Esophagus muscularis mucosa (tissue), 4 donors: ENCODE measurements at places on chromosomes 11 and 22. TPM values are rescaled to one million over a fixed set of nuclear protein-coding genes. Genes with fewer than 3 reads are reported as not detected.
A peak's percentile ranks its signal among the peaks of the same experiment; 100 is the strongest.

GRCh38 chr11:10602366-10602765, 33.9 kb upstream of the LYVE1 start:
- peak; percentile 77 for DNase-seq

Gene JOSD1
- 52.7 TPM for total RNA-seq

GRCh38 chr22:23233752-23234408, 53.6 kb downstream of the BCR start:
- no peak for DNase-seq

DNA sequence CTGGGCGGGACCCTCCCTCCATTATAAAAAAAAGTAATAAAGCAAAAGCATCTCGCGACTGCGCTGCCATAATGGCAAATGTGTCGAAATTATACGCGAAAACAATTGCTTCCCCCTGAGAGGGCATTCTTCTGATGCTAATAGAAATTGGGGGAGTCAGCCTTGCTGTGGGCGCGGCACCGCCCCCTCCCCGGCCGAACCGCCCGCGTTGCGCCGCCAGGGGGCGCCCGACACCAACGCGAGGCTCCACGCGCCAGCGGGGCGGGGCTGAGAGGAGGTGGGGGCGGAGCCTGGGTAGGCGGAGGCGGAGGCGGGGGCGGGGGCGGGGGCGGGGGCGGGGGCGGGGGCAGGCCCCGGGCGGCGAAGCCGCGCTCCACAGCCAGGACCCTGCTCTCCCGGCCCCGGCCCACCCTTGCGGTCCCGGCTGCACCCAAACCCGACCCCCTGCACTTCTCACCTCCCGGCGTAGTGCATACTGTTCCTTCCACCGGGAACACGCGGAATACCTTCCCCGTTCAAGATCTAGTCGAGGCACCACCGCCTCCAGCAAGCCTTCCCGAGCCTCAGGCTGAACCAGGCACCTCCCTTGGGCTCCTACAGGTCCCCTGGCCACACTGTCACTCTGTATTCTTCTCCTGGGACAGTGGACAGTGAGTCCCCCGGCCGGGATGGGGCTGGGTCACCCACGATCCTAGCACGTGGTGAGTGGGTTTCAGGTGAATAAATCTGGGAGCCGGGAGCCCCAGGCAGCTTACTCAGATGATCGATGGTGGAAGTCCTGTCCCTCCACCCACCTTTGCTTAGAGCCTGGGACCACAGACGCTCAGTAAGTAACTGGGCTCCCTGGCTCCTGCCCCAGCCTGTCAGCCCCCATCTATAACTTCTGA, 15.5 kb upstream of the UPK3A start:
- no peak for DNase-seq

Gene ESAM
- 48.9 TPM for total RNA-seq

- no peak for DNase-seq
Measured at GRCh38 chr11:75667255-75667830, 1.5 kb downstream of the MAP6 start.

GRCh38 chr22:20299746-20300136, 20.1 kb downstream of the DGCR6L start:
- DNase-seq, result no peak

DNA sequence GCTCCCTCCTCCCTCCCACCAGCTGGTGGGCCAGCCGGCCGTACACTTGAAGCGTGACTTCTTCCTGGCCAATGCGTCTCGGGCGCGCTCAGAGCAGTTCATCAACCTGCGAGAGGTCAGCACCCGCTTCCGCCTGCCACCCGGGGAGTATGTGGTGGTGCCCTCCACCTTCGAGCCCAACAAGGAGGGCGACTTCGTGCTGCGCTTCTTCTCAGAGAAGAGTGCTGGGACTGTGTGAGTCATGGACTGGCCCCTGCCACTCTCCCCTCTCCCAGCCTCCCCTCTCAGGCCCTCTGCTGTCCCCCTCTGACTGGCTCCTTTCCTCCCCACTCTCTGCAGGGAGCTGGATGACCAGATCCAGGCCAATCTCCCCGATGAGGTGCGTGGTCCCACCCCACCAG, 24.7 kb downstream of the CAPN1 start:
- DNase-seq, result no peak

GRCh38 chr11:62535802-62536201, 10.8 kb downstream of the AHNAK start:
- DNase-seq, result no peak

Gene SCGB2A2
- total RNA-seq, result not detected

Gene SLC35F2
- 2.1 TPM for total RNA-seq

GRCh38 chr22:46673662-46674236, 53.6 kb downstream of the GRAMD4 start:
- no peak for DNase-seq

DNA sequence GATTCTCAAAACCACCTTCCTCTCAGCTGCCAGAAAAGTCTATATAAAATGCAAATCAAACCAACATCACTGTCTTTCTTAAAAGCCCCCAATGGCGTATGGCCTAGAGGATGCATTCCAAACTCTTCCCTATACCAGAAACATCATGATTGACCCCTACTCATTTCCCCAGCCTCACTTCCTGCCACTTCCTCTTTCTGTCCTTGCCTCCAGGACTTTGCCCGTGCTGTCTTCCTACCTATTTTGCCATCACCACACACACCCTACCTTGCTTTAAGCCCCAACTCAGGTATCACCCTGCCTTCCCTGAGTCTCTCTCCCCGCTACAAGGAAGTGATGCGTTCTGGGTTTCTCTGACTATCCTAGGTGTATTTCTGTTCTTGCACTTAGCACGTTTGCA, 8.1 kb downstream of the POU2AF2 start:
- DNase-seq, result no peak

Gene PNPLA5
- not detected for total RNA-seq

GRCh38 chr22:16601437-16602223, 9.0 kb upstream of the CCT8L2 start:
- no peak for DNase-seq

DNA sequence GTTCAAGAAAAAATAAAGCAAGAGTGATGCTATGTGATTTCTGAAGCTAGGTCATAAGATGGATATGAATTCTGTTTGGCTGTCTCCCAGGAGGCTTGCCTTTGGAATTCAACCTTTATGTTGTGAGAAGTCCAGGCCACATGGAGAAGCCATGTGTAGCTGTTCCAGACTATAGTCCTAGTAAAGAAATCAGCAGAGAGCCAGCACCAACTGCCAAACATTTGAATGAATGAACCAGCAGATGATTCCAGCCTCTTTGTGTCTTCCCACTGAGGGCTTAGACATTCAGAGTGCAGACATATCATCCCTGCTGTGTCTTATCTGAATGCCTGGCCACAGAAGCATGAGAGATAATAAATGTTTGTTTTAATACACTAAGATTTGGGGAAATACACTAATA, 1150.6 kb downstream of the DLG2 start:
- DNase-seq, result no peak

GRCh38 chr11:46574656-46575055, 19.2 kb downstream of the AMBRA1 start:
- no peak for DNase-seq

Gene LRRN4CL
- total RNA-seq, result 48.2 TPM

DNA sequence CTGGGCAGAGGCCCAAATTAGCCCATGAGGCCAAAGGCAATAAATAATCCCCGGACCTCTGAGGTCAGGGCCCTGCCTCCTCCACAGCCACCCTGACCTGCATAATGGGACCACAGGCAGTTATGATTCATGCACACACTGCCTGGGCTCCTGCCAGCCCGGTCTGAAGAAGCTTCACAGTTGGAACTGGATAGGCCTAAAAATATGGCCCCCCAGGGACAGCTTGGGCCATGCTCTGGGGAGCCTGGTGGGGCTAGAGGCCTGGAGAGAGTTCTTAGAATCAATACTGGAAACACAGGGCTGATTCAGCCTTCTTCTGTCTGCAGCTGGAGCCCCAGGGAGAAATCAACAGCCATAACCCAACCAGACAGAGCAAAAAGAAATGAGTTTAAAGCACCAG, 112.8 kb upstream of the CADM1 start:
- DNase-seq, result no peak

DNA sequence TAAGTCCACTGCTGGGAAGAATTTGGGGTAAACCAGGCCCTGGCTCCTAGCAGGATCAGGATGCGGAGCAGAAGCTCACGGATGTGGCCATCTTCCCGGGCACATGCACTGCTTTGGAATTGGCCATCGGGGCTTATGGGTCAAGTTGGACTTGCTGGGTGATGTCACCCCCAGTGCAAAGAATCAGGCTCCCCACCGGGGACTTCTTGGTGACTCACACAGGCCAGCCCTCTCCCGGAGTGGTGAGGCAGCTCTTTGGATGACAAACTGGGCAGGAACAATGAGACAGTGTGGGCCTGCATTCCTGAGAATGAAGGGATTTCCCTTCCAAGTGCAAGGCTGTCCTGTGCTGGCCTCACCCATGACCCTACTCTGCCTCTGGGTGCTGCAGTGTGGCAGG, 128.8 kb upstream of the ANO1 start:
- DNase-seq, result no peak

- DNase-seq, result no peak
Measured at GRCh38 chr11:57512646-57513451, 2.7 kb downstream of the SLC43A1 start.

GRCh38 chr22:48748113-48748859, 1079.4 kb downstream of the BRD1 start:
- peak; percentile 60 for DNase-seq

DNA sequence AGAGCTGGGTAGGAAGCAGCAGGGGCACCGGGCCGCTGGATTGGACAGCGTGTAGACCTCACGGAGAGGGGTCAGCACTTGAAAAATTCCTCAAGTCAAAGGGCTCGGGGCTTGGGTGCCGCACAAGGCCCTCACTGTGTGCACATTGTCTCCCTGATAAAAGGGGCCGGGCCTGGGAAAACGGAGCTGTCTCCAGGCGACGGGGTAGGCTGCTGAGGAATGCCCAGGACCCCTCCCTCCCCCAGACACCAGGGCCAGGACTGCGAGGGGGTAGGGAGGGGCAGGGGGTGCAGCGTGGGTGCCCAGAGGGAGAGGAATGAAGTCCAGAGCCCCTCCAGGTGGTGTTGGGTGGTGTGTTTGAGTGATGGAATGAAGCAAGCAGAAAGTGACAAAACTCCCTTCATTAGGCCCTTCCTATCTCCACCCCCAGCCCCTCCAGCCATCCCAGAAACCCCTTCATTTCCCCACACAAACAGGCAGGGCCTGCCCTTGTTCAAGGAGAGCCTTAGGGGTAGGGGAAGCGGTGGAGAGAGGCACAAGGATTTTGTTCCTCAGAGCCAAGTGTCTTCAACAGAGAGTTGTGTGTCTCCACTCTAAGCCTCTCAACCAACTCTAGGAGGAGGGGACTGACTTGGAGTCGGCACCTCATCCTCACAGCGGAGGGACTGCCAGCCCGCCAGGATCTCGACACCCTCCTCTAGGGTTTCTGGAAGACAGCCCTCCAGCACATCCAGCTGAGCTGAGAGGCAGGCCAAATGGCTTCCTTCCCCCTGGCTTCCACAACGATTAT, 63.9 kb downstream of the SYN3 start:
- DNase-seq, result no peak

DNA sequence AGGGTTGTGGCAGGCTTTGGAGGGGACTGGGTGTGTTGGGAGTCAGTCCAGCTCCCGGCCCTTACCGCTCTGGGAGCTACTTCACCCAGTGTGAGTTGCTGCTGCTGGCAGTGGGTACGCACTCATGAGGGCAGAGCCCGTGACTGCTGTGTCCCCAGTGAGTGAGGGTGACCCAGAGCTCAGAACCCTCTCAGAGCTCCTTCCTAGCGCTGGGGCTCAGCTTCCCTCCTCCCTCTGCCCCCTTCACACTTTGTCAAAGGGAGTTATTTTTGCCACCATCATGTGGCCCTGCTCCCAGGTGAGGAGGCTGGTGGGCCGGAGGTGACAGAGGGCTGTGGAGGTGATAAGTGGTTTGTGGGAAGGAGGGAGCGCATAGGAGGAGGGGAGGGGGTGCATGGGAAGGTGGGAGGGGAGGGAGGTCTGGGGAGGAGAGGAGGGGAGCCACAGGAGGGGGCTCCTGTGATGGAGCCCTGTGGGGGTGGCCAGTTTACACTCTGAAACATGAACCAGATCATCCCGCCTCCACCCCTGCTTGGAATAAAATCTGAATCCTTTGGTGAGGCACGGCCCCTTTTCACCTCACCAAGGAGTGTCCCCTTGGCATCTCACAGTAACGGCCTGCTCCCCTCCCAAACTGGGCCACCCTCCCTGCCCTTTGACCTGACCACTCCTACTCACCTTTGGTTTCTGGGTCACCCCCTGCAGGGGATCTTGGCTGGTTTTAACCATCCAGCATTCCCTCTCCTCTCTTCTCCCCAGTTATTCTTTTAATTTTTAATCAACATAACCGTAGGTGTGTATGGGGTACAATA, 9.9 kb downstream of the NDUFV1 start:
- no peak for DNase-seq

DNA sequence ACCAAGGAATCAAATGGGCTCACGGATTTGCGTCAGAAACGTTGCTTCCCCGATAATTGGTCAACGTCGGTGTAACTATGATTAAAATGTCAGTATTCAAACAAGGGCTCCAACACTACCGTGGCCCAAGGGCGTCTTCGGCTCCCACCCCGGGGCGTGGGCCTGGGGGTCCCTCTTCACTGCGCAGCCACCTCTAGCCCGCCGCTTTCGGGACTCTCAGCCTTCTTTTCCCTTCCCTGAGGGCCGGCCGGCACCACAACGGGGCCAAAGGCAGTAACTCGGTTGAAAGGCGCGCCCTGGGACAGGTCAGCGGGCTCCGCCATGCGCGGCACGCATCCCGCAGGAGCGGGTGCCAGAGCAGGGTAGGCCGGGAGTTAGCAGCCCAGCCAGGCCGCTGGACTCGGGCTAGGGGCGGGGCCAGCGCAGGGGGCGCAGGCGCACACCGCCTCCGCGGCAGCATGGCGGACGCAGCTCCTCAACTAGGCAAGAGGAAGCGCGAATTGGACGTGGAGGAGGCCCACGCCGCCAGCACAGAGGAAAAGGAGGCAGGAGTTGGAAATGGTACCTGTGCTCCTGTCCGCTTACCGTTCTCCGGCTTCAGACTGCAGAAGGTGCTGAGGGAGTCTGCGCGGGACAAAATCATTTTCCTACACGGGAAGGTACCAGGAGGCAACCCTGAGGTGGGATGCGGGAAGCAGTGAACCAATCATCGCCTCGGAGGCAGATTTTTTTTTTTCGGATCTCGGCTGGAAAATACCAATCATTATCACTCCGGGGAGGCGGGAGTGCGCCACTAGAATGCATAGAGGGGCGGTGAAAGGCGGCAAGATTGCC, at the start of gene DCPS:
Gene DCPS, plus strand, starts transcription at position 438 of the 834 bp plus-strand sequence. Its CDS starts 21 bp downstream, at position 459.
- DNase-seq, result peak; percentile 96

- DNase-seq, result no peak
Measured at GRCh38 chr11:122441666-122442035, 213.9 kb upstream of the UBASH3B start.

DNA sequence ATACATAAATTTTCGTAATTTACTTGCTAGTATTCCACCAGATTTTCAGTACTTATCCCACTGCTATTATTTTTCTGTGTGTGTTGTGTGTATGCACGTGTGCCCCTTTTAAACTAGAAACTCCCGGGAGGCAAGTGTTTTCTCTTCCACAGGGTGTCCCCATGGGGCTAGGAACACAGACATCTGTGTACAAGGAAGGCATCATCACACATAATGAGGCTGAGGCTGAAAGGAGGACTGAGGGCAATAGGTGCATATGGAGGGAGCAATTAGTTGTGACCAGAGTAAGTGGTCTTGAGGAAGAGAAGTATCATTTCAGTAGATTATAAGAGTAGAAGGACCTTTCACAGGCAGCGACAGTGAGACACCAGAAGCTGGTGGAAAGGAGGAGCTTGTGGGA, 2.1 kb upstream of the DPAGT1 start:
- DNase-seq, result no peak

- DNase-seq, result no peak
Measured at GRCh38 chr11:46306296-46306853, 28.9 kb downstream of the CREB3L1 start.
